ENCODE measurements at places on chromosomes 5 and 9.

DNA sequence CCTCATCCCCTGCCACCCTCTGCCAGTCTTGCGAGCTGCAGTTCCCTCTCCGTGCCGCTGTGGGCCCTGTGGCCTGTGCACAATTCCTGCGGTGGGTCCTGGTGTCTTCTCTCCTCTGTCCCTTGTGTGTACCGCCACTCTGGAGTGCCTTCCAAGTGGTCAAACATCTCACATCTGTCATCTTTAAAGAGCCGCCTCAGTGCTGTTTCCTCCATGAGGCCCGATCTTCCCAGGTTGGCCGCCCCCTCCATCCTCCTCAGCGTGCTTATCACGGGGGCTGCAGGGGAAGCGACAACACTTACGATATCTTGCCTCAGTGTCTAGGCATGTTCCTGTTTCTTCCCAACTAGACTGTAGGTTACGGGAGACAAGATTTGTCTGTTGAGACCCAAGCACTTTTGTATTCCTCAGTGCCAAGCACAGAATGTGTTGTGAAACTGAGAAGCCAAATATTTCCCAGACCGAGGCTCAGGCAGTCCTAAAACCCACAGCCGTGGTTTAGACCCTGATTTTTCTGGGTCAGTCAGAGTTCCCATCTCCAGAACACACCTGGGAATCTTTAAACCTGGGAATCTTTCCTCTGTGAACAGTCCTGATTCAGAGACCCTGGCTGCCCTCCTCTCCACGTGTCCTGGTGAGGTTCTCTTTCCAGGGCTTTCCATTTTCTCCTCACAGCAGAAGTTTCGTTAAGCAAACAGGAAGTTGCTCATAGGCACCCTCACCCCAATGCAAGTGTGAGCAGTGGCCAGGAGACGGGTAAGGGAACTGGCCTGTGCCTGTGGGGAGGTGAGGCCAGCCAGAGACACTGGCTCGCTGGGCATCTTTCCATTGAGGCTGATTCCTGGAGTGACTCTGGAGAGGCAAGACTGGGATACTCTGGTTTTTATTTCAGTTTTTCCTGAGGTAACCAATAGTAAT lies 28.8 kb downstream of the SLC46A2 start:
- DNase-seq = no peak

- DNase-seq = no peak
These were observed 48.2 kb upstream of the JAK2 start for GRCh38 chr9:4936823-4937222.

DNA sequence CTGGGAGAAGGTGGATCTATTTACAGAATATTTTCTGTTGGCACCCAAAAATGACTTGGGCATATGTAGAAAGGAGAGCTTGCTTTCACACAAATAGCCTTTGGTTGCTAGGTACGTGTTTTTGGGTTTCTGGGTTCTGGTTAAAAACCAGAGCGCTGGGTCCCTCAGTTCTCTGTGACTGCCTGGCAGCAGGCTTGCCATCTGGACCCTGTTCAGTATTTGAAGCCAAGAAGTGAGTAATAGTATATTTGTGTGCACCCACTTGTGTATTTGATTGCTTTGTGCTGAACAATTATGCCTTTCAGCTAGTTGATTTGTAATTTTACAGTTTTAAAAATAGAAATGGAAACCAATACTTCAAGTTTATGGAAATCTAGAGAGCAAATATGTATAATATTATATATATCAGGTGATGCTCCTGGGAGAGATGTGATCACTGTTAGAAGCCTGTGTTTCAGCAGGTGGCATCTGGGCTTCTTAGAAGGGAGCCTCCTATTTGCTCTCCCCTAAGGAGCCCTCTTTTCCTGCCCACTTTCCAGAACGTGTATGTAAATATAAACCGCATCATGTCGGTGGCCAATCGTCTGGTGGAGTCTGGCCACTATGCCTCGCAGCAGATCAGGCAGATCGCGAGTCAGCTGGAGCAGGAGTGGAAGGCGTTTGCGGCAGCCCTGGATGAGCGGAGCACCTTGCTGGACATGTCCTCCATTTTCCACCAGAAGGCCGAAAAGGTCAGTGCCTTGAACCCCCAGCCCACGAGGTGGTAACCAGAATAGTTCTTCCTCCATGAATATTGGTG lies 153.6 kb downstream of the TRIO start:
- peak; percentile 33 for DNase-seq

- DNase-seq = no peak
These were observed 6.5 kb downstream of the GLT6D1 start for GRCh38 chr9:135632841-135633240.

DNA sequence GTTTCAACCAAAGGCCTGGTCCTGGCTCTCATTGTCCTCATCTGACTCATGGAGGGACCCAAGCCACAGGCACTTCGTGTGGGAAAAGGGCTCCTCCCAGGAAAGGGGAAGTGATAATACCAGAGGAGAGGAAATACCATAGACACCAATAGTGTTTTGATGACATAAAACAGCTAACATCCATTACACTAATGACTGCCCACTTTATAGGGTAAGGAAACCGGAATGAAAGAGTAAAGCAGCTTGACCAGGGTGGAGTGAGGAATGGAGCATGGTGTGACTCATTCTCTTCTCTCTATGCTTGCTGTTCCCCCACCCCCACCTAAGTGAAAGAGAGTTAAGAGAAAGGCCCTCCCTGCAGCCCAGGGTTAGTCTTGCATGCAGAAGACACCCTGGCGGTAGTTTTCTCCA lies 67.4 kb upstream of the HRH2 start:
- peak; percentile 69 for DNase-seq

DNA sequence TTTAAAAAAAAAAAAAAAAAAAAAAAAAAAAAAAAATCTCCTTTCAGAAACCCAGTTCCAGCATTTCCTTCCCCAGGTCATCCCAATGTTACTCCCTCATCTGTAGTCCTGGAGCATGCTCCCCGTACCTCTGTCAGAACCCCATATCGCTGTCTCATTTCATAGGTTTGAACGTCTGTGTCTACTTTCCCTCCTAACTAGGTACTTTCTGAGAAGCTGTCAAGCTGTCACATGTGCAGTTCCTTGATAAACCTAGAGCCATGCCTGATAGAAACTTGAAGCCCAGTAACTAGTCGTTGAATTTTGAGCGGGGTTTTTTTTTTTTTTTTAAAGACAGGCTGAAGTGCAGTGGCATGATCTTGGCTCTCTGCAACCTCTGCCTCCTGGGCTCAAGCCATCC lies 15.6 kb downstream of the EXOSC3 start:
- DNase-seq = no peak

GRCh38 chr5:33558489-33558888 lies 117.7 kb downstream of the TARS1 start:
- DNase-seq = no peak

DNA sequence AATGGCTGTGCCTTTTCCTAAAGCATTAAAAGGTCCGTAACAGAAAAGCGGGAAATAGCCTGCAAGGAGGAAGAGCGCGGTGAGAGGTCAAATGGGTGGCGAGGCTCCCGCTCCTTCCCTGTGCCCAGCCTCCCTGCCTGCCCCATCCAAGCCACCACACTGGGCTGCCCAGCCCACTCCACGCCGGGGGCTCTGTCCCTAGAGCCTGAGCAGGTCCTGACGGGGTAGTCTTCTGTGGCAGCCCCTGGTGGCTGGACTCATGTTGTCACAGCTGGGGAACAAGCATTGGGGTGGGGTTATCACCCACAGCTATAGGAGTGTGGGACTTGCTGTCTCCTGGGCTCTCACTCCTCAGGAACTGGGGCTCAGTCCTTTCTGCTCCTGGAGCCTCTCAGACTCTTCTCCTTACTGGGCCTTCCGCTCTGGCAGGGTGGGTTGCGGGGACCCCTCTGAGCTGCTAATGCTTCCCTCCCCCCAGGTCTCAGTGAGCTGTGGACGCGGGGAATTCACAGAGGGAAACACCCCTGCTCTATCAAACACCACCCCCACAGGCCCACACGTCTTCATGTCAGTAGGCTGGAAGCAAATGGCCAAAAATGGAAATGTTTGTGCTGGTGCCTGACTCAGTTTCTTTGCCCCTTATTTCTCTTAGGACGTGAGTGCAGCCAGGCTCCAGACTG lies 152.4 kb upstream of the PHYKPL start:
- no peak for DNase-seq

GRCh38 chr5:37871023-37871815 lies 31.4 kb upstream of the GDNF start:
- peak; percentile 51 for DNase-seq

- no peak for DNase-seq
These were observed 287.0 kb upstream of the DAB2 start for GRCh38 chr5:39711821-39712220.

DNA sequence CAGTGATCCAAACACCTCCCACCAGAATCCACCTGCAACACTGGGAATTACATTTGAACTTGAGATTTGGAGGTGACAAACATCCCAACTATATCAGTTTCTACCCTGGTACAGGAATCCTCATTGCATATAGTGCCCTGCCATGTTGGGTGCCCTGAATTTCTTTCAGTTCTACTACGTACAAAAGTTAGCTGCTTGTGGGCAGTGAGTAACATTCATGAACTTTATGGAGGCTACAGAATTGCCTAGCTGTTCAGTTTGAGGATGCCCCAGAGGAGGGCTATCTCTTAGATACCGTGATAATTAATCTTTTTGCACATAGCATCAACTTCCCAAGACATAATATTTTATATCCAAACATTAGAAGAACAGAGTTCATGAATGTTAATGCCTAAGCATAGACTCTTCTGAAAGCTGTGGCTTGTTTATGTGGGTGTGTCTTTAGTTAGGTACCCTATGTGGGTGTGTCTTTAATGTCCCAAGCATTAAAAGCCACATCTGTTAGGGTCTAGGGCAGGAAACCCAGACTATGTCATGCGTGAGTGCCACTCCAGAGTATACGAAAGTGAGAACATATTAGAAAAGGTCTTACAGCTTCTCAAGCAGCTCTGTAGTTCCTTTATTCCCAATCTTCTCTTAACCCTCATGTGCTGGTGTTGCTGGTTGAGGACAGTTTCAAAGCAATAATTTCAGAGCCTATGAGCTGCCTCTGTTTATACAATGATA lies 47.0 kb upstream of the CHD1 start:
- no peak for DNase-seq

- peak; percentile 61 for DNase-seq
These were observed 8.0 kb downstream of the B4GALT1 start for GRCh38 chr9:33158843-33159776.

DNA sequence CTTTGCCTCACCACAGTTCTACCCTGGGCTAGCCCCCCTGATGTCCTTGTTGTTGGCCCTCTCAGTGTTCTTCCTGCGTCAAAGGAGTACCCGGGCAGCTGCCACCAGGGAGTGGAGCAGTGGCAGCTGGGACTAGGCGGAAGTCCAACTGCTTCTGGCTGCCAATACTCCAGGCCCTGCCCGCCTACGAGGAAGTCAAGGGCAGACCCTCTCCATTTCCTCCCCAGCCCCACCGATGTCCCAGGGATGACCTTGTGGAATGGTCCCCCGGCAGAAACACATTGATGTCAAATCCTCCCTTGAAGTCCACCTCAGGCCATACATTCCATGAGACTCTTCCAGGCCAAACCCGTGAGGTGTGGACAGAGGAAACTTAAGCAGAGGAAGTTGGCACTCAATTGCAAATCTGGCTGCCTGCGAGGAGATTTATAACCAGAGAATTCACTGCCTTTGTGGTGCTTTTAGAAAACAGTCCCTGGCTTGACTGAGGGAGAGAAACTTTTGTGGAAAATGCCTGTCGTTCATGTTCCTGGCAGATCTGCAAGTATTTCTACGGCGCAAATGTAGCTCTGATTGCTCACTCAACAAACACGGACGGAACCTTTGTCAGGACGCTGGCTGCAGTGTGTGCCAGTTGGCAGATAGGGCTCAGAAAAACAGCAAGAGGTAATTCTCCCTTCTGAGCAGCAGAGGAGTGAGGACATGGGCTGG lies 339.7 kb downstream of the RAB3C start:
- peak; percentile 77 for DNase-seq

DNA sequence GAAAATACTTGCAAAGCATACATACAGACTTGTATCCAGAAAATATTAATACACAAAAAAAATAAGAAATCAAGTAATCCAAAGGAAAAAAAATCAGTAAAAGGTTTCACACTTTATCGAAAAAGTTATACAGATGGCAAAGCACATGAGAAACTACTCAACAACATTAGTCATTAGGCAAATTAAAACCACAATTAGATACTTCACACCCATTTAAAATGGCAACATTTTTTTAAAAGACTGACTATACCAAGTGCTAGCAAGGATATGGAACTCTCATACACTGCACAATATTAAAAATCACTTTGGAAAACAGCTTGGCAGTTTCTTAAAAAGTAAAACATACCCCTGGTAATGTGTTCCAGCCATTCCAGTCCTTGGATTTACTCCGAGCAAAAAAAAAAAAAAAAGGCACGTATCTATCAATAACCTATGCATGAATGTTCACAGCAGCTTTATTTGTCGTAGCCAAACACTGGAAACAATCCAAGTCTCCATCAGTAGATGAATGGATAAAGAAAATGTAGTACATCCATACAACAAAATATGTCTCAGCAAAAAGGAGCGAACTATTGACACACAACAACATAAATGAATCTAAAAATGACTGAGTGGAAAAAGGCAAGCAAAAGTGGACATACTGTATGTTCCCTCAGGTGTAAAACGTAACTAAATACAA lies 66.0 kb downstream of the GNAQ start:
- no peak for DNase-seq

DNA sequence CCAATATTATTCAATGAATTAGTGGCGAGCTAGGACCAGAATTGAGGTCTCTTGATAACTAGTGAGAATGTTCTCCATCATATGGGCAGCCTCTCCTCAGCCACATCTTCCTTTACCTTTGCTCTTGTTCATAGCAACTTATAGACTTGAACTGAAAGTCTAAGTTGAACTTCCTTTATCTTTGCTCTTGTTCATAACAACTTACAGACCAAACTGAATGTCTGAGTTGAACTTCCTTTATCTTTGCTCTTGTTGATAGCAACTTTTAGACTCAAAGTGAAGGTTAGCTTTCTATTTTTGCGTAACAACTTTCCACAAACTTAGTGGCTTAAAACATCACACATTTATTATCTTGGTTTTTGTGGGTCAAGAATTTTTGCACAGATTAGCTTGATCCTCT lies 146.4 kb upstream of the C9orf72 start:
- no peak for DNase-seq

DNA sequence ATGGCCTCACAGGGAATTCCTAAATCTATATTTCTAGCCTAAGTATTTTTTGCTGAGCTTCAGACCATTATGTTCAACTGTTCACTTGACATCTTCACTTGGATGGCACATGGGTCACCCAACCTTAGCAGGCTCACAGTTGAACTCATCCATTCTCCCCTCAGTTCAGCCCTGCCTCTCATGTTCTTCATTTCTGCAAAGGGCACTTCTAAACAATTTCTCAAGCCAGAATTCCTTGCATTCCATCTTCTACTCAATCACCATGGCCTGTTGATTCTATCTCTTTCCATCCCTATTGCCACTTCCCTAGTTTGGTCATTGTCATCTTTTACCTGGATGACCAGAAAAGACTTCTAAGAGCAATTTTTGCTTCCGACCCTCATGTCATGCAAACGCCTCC lies 7.3 kb upstream of the RGS3 start:
- DNase-seq = no peak

Data from astrocyte of the spinal cord (primary cell).